ENCODE measurements at places on chromosomes 7 and 10.

GRCh38 chr7:91351374-91351773, 87.1 kb downstream of the FZD1 start:
- DNase-seq: no peak

GRCh38 chr7:151113344-151114150, 27.3 kb downstream of the AGAP3 start:
- no peak for DNase-seq

- no peak for DNase-seq
These were observed 38.6 kb upstream of the ARL4A start for GRCh38 chr7:12648704-12649261.

DNA sequence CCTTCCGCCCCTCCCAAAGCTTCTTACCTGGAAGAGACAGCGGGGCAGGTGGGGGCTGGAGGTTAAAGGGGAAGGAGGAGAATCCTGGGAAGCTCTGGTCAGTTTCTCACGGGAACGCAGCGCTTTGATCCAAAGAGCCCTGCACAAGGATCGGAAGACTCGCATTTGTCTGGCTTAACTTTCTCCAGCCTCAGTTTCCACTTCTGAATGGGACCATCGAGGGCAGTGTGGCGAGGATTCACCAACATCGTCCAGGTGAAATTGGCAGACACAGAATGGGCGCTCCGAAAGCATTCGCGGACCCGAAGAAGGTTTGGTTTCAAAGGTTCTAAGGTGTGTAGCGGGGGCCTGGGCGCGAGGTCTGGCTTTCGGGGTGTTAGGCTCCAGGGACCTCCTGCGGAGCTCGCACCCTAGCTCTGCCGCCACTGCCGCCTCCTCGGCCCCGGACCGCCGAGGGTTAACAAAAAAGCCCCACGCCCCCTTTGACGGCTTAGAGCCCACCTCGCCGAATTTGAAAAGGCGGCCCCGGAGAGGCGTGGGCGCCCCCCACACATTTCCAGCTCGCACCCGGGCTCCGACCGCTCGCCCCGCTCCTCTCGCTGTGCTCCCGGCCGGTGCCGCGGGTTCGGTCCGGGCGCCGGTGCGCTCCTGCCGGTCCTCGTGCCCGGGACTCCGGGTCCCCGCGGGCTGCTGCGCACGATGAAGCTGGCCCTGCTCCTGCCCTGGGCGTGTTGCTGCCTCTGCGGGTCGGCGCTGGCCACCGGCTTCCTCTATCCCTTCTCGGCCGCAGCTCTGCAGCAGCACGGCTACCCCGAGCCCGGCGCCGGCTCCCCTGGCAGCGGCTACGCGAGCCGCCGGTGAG, at the start of gene COL26A1:
TSS of gene COL26A1 (plus strand) at position 542 of the 862 bp plus-strand sequence. CDS start at position 700, 158 bp downstream.
- DNase-seq: no peak

GRCh38 chr7:44152971-44153947, 12.1 kb upstream of the MYL7 start:
- DNase-seq: no peak

GRCh38 chr7:148289630-148290029, 300.9 kb upstream of the C7orf33 start:
- DNase-seq: no peak

GRCh38 chr10:120666308-120666707, 184.9 kb upstream of the WDR11 start:
- DNase-seq: no peak

- peak; percentile 51 for DNase-seq
These were observed 65.8 kb downstream of the STK17A start for GRCh38 chr7:43648473-43649406.

DNA sequence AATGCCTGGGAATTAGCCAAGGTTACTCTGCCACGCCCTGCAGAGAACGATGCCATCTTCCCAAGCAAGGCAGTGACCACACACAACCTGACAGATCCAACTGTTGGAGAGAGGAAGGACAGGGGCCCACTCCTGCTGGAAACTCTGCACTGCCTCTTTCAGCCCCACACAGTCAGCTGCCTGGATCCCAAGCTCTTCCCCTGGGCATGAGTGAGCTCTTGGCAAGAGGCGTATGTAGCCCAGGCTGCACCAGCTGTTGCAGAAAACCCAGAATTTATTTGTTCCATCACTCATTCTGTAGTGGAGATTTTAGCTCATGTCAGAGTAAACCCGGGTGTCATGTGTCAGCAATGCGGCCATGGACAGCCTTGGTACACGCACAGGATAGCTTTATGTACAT, 135.1 kb upstream of the TRIM24 start:
- DNase-seq: no peak

- no peak for DNase-seq
These were observed 15.3 kb upstream of the AKR1C1 start for GRCh38 chr10:4947635-4948596.

DNA sequence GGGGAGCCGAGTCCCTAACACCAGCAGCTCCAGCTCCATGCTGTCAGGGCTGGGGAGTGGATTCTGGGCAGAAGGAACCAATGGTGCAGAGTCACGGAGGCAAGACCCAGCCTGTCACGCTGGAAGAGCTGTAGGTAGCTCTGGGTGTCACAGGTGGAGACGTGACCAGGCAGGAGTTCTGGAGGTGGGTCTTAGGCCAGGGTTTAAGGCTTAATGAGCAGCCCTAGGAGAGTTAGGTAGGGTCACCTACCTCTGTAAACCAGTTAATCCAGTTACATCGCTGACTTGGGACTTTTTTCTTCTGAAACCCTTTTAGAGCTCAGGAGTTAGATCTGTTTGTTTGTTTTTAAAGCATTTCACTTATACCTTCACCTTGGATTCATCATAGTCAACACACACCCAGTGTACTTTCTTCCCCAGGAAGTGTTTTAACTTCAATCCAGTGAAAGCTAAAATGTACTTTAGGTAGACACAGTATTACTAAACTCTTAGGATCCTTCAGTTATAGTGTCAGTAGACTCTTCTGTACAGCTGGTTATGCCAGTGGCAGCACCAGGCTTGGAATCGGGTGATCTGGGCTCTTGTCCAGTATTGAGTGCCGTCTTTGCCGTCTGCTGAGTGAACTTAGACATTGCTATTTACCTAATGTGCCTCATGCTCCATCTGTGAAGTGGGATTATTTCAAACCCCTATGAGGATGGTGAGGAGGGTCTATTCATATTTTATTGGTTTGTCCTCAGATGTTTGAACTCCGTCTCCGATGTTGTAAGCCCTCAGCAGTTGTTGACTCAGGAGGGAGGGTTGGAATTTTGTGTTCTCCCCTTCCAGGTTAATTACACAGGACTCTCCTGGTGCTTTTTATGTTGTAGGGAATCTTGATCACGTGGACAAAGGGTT, 31.0 kb downstream of the TACR2 start:
- no peak for DNase-seq

DNA sequence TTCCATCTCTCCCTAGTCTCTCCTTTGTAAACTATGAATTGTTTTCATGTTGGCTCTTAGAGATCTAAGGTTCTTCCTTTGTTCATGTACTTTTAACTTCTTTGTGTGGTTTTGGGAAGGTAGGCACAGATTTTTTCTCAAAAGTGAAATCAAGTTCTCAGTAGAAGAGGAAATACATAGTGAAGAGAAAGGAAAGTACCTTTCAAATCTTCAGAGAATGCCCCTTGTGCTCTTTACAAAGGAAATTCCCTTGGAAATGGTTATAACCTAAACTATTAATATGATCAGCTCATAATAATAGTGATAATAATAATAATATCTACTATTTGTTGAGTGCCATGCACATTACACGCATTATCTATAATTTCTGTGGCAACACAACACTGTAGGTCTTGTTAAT, 318.5 kb downstream of the PRPF18 start:
- no peak for DNase-seq

DNA sequence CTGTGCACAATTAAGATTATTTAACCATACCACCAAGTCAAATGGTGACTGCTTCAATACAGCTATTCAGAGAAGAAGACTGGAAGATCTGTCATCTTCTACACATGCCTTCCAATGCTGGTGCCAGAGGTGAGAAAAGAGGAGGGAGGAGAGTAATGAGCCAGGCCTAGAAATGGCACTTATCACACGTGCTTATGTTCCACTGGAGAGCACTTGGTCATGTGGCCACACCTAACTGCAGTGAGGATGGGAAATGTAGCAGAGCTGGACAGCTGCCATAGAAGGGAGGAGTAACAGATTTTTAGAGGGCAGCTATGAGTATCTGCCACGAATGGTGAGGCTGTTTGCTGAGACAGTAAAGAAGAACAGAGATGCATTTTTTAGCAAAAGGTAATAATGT, 77.1 kb downstream of the MPLKIP start:
- no peak for DNase-seq

DNA sequence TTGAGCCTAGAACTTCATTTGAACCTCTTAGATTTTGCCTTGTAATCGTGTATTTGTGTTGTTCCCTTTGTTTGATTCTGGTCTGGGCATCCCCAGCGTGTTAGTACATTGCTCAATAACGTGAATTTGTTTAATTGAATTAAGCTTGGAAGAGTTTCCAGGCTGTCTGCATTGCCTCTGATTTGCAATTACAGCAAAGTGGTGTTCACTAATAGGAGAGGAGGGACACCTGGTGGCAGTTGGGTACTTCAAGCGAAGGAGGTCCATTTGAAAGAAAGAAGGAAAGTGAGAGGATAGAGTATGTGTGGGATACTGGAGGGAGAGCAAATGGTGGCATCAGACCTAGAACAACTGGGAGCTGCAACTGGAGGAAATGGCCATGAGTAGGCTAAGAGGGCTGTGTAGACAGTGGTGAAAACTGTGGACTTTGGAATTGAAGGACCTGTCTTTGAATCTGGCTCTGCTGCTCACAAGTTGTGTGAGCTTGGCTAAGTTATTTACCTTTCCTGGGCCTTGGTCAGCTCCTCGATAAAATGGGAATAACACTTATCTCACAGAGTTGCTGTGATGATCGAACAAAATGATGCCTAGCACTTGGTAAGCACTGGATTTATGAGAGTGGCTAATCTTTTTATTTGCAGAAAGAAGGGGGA, 15.1 kb downstream of the LSMEM1 start:
- no peak for DNase-seq

DNA sequence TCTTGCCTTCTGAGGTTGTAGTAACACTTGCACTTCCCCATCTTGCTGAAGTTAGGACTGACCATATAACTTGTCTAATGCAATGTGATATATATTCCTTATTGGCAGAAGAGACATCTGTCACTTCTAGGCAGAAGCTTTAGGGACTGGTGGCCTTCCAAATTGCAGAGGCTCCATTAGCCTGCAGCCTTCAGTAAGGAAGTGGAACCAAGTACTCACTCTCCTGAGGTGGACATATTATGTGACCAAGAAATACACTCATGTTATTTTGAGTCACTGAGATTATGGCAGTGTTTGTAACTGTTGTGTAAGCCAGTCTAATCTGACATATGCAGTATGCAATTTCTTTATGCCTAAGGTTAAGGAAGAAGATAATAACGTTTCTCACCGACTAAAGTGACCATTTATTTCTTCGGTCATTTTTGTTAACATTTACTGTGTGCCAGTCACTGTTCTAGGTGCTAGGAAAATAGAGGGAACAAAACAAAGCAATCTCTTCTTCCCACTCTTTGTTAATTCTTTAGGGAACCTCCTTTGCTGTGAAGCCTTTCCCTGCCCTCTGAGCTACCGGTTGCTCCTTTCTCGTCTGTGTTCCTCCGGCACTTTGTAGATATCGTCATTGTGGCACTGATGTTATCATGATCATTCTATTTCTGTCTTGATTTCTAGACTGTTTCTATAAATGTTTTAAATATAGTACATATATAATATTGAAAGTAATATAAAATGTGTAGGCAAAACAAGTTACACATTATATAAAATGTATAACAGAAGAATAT, 52.9 kb upstream of the HBP1 start:
- no peak for DNase-seq

DNA sequence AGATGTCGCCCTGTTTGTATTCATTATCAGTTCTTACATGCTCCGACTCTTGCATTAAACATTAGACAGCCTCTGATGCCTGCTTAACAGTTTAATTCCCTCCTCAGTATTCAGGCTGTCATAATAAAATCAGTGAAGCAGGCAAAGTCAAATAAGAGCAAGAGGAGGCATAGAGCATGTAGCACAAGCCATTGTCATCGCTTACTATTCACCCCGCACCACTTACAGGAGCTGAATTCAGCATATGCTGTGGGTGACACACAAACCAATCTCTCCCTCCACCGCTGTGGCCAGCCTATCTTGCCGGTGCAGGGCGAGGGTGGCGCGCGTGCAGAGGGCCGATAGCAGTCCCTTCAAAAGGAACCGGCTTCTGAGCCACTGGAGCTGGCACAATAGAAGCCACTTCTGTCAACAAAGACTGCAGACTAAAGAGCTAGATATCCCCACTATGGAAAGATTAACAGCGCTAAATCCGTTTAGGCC, 433.2 kb upstream of the MGMT start:
- no peak for DNase-seq

DNA sequence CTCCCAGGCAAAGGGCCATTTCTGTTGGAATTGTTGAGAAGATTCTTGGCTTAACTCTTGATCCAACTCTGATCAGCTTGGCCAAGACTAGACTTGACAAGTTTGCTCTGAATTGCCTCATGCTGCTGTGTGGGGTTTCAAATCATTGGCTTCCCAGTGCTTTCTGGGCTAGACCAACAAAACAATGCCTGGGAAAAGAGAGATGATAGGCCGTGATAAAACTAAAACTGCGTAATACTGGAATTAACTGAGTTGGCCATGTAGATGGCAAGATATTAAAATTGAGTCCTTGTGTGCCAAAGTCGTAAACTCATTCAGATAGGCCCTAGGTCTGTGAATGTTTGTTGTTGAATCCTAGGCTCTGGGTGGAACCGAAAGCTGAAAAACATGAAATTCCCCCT, 222.6 kb downstream of the MGMT start:
- no peak for DNase-seq

DNA sequence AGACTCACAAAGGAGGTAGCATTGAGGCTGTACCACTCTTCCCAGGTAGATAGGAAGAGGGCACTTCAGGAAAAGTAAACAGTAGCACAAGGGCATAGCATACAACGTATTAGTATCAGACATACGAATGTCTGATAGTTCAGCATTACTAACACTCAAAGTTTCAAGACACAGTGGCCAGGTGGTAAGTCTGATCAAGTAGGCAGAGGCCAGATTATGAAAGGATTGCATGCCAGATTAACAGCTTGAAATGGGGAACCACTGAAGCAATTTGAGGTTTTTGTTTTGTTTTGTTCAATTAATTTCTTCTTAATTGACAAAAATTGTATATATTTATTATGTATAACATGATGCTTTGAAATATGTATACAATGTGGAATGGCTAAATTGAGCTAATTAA, 45.7 kb upstream of the IL6 start:
- DNase-seq: no peak

Measured in activated T-cell treated with anti-CD3 and anti-CD28 coated beads for 48 hours (primary cell).